Colonic mucosa (tissue), 4 donors: ENCODE measurements at places on chromosomes 7 and 10. TPM values are rescaled to one million over a fixed set of nuclear protein-coding genes. Genes with fewer than 3 reads are reported as not detected.

DNA sequence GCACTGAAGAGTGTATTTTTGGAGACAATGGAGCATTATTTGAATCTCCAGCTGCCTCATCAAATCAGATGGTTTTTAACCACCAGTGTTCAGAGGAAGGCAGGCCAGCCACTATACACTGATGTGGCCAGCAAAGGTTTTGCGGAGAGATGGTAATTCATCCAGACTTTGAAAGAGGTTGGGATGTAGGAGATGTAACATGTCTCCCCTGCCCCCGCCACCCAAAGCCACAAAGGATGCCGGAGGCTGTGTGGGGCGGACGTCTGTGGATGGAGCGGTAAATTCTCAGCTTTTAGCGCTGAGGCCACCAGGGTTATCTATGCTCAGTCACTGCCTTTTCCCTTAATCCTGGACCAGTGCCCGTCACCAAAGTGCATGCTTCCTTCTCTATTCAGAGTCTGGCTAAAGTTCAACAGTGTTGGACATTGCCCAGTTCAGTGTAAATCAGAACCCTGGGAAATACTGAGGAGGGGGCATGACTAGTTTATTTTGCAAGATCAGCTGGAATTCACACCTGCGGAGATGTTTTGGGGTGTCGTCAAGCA is 3.7 kb upstream of the TRIP6 start:
- peak; percentile 63 for DNase-seq

- no peak for DNase-seq
These were observed 563.0 kb upstream of the SEMA3D start for GRCh38 chr7:85749696-85750453.

GRCh38 chr7:93622036-93623033 is 47.8 kb upstream of the CALCR start:
- DNase-seq = no peak

- no peak for DNase-seq
These were observed 31.1 kb downstream of the TBATA start for GRCh38 chr10:70753841-70754621.

- no peak for DNase-seq
These were observed at the start of gene TTYH3 for GRCh38 chr7:2631946-2632732. TSS of gene TTYH3 (plus strand) at chr7:2631986. CDS start at chr7:2632156, 170 bp downstream.

GRCh38 chr10:11150231-11150731 is 132.6 kb downstream of the CELF2 start:
- no peak for DNase-seq

DNA sequence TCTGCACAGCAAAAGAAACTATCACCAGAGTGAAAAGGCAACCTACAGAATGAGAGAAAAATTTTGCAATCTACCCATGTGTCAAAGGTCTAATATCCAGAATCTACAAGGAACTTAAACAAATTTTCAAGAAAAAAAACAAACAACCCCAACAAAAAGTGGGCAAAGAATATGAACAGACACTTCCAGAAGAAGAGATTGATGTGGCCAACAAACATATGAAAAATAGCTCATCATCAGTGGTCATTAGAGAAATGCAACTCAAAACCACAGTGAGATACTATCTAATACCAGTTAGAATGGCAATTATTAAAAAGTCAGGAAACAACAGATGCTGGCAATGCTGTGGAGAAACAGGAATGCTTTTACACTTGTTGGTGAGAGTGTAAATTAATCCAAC is 7.1 kb upstream of the MKLN1 start:
- no peak for DNase-seq

- DNase-seq = no peak
These were observed 111.2 kb downstream of the LSM5 start for GRCh38 chr7:32378988-32379387.

DNA sequence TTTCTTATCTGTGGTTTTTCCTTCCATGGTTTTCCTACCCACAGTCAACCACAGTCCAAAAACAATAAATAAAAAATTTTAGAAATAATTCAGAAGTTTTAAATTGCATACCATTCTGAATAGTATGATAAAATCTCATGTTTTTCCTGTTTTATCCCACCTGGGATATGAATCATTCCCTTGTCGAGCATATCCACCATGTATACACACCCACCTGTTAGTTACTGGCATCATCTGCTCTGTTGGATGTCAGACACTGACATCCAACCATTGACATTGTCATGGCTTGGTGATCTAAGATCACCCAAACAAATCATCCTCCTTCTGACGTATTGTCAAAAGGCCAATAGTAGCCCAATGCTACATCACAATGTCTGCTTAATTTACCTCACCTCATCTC is 749.8 kb downstream of the TNS3 start:
- no peak for DNase-seq

DNA sequence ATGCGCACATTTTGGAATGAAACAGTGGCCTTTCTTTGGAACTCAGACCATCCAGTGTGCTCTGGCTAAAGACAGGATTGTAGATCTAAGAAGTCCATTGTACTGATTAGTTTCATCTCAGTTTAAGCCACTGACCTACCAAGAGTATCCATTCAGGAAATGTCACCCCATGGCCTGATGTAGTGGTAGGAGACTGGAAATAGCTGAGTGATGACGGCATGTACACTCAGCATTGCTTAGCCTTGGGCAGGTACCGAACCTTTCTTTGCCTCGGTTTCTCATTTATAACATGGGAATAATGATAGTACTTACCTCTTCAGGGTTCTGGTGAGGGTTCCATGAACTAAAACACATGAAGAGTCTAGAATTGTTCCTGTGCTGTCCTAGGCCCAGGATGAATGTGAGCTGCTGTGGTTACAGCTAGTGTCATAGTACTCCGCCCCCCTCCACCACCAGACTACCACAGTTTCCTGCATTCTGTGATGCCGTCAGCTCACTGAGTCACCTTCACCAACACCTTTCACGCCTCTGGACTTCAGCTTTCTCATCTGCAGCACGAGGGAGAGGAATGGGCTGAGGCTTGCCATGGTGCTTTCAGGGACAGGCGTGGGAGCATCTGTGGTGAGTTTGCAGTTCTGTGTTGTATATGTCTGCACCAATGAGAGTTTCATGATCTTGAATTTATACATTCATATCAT is 484.0 kb upstream of the GALNT17 start:
- peak; percentile 36 for DNase-seq

DNA sequence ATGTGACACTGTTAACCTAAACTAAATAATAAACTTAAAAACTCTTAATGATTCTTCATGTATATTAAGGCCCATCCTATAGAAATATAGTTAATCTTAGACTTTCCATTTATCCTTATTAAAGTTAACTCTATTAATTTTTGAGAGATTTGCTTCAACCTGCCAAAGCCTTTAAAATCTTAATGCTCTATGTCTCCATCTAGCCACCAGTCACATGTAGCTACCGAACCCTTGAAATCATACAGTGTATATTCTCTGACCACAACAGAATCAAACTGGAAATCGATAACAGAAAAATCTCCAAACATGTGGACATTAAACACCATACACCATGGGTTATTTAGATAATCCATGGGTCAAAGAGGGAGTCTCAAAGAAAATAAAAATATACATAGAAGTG is 51.9 kb downstream of the ASZ1 start:
- DNase-seq = no peak

- no peak for DNase-seq
These were observed 190.6 kb downstream of the CELF2 start for GRCh38 chr10:11208243-11208642.

DNA sequence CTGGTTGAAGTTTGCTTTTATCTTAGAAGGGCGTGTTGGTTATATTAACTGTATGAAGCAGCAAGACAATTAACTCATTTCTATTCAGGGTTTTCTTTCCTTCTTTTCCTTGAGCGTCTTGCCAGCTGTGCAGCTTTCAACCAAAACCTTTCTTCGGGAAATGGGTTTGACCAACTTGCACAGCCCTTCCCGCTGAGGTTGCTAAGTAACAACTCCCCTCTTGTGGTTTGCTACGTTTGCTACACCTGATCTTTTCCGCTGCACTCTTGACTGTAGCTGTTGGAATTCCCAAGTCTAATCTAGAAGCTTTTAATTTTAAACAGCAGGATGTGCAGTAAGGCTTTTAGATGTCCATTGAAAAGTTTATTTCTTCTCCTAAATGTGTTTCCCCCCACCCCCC is 116.9 kb downstream of the CDCA7L start:
- DNase-seq = no peak

DNA sequence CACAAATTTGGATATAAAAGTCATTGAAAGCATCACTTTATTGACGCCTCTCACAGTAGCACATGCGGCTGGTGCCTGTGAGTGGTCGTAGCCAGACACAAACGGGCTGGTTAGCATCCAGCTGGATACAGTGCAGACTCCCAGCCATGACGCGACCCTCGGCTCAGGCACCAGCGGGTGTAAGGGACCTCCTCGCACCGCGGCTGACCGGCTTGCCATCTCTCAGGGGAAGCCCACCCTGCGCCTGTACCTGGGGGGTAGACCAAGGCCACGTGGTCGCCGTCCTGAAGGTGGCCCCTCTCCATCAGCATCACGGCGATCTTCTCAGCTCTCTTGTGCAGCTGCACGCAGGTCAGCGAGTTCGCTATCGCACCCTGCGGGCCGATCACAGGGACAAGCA is 213.8 kb downstream of the ZMYND11 start:
- DNase-seq = no peak

DNA sequence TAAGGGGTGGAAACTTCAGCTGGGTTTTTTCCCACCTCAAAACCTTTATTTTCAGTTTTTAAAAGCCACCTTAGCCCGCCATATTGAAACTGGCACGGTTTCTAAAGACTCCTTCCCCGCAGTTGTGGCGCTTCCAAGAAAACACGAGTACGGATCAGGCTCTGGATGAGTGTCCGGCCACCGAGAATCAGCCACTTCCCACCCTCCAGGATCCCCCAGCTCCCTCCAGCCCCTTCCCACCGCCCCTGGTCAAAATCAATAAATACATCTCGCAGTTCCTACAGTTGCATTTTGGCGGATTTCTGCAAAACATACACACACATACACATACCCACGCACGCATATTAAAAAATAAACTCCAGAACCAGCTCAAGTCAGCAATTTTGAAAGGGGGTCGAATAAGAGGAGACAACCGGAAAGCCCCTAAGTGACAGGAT is 1.1 kb downstream of the SFMBT2 start:
- peak; percentile 20 for DNase-seq

- peak; percentile 95 for DNase-seq
These were observed 17.8 kb downstream of the SCD start for GRCh38 chr10:100364735-100365391.

GRCh38 chr10:119231654-119232053 is 24.3 kb downstream of the GRK5 start:
- DNase-seq = no peak

DNA sequence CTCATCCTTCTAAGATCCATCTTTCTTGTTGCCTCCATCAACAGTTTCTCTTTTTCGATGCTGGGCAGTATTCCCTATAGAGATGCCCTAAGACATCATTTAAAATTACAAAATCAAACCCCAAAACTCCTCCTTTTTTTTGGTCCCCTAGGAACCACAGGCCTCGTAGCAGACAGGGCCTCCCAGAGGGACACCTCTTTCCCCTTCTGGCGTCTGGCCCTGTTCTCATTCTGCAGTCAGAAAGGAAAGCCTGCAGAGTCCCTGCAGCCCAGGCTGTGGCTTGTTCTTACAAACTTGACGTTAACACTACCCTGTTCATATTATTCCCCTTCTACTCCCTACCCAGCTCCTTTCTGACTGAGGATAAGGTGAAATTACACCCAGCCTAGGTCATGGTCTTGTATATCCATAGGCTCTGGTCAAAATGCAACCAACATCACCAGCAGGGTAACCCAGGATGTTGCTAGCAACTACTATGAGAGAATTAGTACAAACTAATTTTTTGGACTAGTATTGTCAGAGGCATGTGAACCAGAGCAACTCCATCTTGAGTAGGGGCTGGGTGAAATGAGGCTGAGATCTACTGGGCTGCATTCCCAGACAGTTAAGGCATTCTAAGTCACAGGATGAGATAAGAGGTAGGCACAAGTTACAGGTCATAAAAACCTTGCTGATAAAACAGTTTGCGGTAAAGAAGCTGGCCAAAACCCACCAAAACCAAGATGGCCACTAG is 3.5 kb upstream of the EPHA1 start:
- no peak for DNase-seq

DNA sequence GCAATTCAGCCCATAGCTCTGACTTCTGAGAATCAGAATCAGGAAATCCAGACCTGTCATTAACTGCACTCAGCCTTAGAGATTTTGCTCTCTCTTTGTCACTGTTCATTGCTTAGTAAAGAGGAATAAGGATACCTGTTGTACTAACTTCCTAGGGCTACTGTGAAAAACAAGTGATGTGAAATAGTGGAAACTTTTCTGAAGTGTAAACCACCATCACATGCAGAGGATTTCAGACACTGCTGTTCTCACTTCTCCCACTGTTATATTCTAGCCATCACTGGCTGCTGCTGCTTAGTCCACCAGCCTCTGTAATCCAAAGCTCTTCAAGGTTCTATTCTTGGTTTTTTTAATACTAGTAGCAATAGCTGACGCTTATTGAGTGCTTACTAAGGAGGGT is 129.6 kb upstream of the CCDC6 start:
- no peak for DNase-seq

DNA sequence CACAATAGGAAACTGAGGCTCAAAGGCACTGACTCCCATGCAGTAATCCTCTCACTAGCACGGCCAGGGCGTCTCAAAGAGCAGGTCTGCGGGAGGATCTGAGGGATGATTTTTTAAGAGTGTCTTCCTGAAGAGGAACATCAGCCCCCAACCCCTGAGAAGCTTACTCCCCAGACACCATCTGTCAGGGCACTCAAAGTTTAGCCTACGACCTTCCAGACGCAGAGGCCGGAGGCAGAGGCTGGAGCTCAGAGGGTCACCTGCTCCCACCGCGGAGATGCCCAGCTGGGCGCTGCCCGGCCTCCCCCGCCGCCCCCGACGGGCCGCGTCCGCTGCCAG is 1.7 kb downstream of the ZNF777 start:
- DNase-seq = no peak

- DNase-seq = peak; percentile 46
These were observed 51.2 kb downstream of the KIF5B start for GRCh38 chr10:32005050-32005449.

Gene SHH
- total RNA-seq = 8.1 TPM

Gene SPDYE1
- not detected for total RNA-seq

Gene BCL7B
- 53.8 TPM for total RNA-seq

Gene BBIP1
- total RNA-seq = 19.1 TPM

Gene CCDC146
- 3.6 TPM for total RNA-seq

Gene CD36
- total RNA-seq = 26.5 TPM

Gene DYNC1I1
- 0.54 TPM for total RNA-seq

Gene PSD
- total RNA-seq = 4.2 TPM

Gene CDH23
- 1.6 TPM for total RNA-seq

Gene STEAP4
- total RNA-seq = 3.5 TPM

Gene HGF
- total RNA-seq = 4.5 TPM

Gene PTPN20
- total RNA-seq = 2.7 TPM

Gene ELAPOR2
- 11.8 TPM for total RNA-seq

Gene HKDC1
- total RNA-seq = 14.7 TPM

Gene ZNF722
- total RNA-seq = not detected

Gene ZNF680
- 11.4 TPM for total RNA-seq

Gene LAMB4
- 0.27 TPM for total RNA-seq
